ENCODE measurements at places on chromosomes 1 and 21.

- no peak for DNase-seq
Observed at GRCh38 chr1:42518908-42519307, 55.8 kb downstream of the CCDC30 start.

- no peak for DNase-seq
Observed at GRCh38 chr1:200131551-200132125, 104.1 kb downstream of the NR5A2 start.

GRCh38 chr1:246106342-246106763, 400.7 kb downstream of the SMYD3 start:
- DNase-seq, result no peak

DNA sequence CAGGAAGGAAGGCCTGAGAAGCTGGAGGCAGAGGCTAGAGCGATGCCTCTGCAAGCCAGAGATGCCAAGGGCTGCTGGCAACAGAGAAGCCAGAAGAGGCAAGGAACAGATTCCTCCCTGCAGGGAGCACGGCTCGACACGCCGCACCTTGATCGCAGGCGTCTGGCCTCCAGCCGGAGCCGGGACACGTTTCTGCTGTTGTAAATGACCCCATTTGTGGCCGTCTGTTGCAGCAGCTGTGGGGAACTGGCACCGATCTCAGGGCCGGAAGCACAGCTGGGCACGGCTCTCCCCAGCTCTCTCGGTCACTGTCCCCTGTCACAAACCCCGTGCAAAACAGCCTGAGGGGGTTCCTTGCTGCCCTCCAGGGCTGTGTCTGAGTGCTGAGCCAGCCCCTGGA, 59.6 kb downstream of the SIK1 start:
- DNase-seq, result no peak

- DNase-seq, result no peak
Observed at GRCh38 chr21:32819694-32820093, 48.1 kb upstream of the PAXBP1 start.

GRCh38 chr1:8409106-8409505, 91.2 kb downstream of the SLC45A1 start:
- no peak for DNase-seq

GRCh38 chr21:38286739-38287471, 30.1 kb downstream of the KCNJ15 start:
- DNase-seq, result no peak

GRCh38 chr1:66944330-66945274, 19.8 kb downstream of the MIER1 start:
- DNase-seq, result no peak

DNA sequence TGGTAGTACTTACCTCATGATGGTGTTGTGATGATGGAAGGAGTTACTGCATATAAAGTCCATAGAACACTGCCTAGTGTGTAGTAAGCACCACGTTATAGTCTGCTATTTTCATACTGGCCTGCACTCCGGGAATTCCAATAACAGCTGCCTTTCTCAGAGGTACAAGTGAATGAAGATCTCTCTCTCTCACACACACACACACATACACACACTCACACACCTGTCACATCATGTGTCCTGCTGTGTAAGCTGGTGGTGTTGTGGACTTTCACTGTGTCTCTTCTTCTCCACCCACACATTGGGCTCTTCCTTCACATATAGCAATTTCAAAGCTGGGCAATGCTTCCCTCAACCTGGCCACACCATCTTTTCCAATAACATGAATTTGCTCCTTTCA, 33.4 kb upstream of the ST6GALNAC5 start:
- no peak for DNase-seq

DNA sequence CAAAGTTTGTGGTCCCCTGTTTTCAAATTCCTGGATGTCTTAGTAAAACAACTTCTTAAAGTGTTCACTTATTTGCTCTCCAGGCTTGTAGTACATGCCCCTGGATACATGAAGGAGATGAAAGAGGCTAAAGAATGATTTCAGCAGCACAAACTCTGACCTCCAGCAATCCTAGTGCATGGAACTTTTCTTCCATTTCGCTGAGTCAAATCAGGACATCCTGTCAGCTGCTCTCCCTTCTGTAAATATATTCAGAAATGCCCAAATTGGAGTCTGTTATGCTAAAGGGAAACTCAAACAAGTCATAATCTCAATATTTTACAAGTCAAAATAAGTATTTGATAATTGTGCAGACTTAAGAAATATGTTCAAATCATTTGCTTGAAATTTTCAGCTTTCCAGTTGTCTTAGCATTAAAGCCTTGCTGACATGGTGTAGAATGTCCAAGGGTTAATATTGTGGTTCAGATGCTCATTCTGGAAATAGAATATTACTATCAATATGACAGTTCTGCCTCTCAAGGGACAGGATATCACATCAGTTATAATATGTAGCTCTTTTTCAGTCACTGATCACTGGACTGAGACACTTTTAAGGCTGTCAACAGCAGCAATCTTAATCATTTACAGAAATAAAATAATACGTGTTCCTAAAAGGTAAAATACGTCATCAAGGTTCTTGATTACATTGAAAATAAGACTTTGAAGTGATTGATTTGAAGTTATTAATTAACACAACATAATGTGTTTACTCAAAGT, 1157.3 kb downstream of the PLA2G4A start:
- no peak for DNase-seq

GRCh38 chr1:245215071-245215470, 60.3 kb downstream of the KIF26B start:
- DNase-seq, result no peak

DNA sequence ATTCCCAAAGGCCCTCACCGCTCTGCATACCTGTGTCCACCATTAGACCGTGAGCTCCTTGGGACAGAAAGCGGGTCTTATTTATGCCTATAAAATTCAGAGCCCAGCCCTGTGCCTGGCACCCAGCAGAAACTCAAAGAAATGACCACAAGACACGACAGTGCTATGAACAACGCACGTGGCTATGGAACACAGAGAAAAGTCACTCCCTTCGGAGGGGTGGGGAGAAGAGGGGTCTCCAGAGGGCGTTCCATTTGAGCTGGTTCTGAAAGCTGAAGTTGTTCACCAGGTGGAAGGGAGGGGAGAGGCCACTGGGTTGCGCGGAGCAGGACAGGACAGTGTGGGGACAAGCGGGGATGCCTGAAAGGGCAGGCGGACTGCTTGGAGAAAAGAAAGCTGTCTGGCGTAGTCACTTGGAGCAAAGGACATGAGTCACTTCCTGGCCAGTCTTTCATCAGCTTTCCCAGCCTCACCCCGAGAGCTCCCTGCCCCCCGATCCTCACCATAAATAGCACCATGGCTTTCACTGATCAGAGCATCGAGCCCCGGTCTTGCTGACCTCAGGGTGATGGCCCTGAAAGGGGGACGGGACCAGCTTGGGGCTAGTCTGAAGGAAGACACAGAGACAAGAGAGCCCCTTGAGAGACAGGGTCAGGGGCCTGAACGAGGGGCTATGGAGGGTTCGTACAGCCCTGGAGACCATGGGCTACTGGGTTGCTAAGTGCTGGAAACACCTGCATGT, 28.5 kb downstream of the ECE1 start:
- DNase-seq, result no peak

- DNase-seq, result no peak
Observed at GRCh38 chr1:24009406-24009805, 29.3 kb upstream of the SRSF10 start.

GRCh38 chr1:93503816-93504215, 55.9 kb downstream of the FNBP1L start:
- DNase-seq, result no peak

GRCh38 chr1:181391301-181391900, 91.9 kb upstream of the CACNA1E start:
- DNase-seq, result no peak

DNA sequence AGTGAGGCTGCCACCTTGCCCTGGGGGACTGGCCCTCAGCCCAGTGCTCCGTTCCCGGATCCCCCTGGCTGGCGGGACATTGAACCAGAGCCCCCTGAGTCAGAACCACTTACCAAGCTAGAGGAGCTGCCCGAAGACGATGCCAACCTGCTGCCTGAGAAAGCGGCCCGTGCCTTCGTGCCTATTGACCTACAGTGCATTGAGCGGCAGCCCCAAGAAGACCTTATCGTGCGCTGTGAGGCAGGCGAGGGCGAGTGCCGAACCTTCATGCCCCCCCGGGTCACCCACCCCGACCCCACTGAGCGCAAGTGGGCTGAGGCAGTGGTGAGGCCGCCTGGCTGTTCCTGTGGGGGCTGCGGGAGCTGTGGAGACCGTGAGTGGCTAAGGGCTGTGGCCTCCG, 1.3 kb downstream of the TMEM79 start:
- DNase-seq, result no peak

DNA sequence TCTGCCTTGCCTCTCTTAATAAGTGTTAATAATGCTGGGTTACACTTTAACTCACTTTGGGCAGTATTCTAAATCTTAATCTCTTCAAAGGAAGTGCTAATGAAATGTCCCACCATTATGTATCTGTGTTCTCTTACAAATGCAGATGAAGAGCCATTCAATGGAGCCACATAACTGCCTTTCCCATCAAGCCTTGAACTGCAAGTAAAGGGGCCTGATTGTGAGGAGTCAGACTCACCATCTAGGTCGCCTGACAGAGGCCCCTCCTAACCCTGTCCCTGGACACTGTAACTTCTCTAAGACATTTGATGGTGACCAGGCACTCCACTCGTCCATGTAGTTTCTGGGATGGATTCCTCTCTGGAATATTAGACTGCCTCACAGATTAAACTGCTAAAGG, 329.4 kb downstream of the KIF26B start:
- no peak for DNase-seq

- no peak for DNase-seq
Observed at GRCh38 chr1:164804366-164804765, 245.4 kb downstream of the PBX1 start.

DNA sequence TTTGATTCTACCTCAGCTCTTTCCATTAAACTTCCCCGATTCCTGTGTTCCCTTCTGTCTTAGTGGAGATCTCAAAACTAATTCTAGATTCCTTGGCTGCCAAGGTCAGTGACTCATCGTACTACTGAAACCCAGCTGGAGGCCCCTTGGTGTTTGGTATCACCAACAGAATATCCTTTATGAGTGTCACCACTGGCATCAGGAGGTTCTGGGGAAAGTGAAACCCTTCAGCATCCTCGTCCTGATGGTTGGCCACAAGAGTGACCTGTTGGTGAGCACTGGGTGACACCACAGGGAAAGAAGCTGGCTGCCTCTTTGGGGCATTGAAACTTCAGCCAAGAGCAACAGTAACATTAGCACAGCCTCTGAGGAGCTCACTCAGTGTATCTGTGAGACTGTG, 9.6 kb downstream of the RAB42 start:
- no peak for DNase-seq

DNA sequence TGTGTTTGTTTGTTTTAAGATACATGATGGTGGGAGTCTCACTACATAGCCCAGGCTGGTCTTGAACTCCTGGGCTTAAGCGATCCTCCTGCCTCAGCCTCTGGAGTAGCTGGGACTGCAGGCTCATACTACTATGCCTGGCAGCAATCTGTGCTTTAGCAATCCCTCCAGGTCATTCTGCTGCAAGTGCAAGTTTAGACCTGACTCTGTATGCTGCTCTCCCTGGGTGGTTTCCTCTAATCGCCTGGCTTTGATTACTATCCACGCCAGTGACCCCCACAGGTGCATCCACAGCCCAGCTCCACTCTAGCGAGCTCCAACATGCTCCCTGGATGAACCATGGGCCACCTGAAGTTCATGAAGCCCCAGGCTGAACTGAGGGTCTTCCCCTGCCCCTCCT, 15.5 kb upstream of the PABPC4 start:
- DNase-seq, result no peak

DNA sequence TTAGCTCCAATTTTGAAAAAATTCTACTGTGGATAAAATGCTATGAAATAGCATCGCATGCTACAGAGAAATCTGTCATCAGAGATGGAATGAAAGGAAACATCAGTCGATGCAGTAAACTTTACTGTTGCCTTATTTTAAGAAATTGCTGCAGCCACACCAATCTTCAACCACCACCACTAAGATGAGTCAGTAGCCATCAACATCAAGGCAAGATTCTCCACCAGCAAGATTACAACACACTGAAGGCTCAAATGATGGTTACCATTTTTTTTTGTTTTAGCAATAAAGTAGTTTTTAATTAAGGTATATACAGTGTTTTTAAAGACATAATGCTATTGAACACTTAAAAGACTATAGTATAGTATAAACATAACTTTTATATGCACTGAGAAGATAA, 95.6 kb upstream of the JUN start:
- no peak for DNase-seq

DNA sequence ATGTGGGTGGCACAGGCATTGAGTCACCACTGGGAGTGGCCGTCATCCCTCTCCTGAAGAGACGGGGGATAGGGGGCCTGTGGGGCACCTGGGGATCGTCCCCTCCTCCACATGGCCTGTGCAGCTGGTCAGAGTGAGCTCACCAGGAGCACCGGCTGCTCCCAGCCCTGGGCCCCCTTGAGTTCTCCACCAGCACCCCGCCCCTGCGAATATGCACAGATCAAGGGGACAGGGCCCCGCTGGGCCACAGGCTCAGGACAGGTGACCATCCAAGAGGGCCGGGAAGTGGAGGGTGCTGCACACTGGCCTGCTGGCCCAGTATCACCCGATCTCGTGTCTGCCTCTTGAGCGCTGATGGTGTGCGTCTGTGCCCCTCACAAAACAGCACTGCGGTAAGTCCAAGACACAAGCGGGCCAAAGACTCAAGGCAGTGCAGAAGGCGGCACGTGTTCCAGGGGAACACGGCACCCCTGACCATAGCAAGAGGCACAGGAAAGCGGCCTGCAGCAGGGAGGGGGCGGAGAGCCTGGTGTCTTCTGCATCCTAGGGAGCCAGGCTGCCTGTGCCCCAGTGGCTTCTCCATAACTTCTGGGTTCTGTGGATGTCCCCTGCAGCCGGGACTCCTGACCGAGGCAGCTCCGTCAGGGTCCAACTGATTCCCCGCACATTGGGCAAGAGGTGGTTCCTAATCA, 18.1 kb upstream of the TSPEAR start:
- no peak for DNase-seq

DNA sequence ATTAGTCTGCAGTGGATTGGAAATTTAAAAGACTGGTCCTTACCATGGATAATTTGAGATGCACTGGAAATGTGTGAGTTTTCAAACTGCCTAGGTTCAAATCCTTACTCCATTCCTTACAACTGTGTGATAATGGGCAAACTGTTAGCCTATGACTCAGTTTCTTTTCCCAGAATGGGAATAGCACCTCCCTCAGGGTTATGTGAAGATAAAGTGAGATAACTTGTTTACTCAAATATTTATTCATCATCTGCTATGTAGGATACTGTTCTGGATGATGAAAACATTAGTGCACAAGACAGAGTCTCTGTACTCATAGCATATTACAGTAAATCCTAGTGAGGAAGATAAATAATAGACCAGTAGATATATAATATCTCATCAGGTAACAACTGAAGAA, 28.6 kb downstream of the LRIG2 start:
- DNase-seq, result no peak

- DNase-seq, result no peak
Observed at GRCh38 chr1:182679684-182680083, 4.7 kb downstream of the RGS8 start.

GRCh38 chr1:227790034-227790400, 25.5 kb upstream of the PRSS38 start:
- DNase-seq, result no peak

All from activated CD4-positive, CD25-positive, alpha-beta regulatory T cell treated with anti-CD3 and anti-CD28 coated beads, Interleukin-2, amount 50 U/mL, for 72 hours (primary cell).